ENCODE measurements at places on chromosomes 3 and 15.
A peak's percentile ranks its signal among the peaks of the same experiment; 100 is the strongest.

GRCh38 chr15:64686130-64686735, 89.2 kb downstream of the RBPMS2 start:
- DNase-seq = no peak

GRCh38 chr3:141401095-141401494, 32.8 kb downstream of the ZBTB38 start:
- DNase-seq = no peak

- DNase-seq = no peak
Observed at GRCh38 chr3:187955587-187955952, 198.4 kb upstream of the LPP start.

DNA sequence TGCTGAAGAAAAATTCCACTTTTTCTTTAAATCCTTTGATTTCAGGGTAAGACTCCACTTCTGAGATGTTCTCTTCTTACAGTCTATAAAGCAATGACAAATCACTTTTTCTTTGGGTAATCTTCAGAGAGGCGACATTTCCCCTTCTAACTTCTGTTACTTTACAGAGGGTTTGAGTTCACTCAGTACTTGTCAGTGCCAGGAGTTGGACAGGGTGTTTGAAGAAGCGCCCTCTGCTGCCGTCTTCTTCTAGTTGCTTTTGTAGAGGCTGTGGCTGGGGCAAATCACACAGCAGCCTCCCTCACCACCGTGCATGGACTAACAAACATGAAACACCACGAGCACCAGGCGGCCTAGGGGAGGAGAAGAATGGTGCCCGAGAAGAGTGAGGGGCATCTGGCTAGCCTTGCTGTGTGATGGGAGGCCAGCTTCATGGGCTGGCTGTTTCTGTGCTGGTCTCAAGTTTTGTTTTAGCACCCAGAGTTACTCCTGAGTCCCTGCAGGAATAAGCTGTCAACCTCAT, at the start of gene CD80:
CD80 (minus strand) TSS at position 174 of the 523 bp plus-strand sequence. CDS start 1,886 bp downstream, outside the sequence.
- peak; percentile 27 for DNase-seq

DNA sequence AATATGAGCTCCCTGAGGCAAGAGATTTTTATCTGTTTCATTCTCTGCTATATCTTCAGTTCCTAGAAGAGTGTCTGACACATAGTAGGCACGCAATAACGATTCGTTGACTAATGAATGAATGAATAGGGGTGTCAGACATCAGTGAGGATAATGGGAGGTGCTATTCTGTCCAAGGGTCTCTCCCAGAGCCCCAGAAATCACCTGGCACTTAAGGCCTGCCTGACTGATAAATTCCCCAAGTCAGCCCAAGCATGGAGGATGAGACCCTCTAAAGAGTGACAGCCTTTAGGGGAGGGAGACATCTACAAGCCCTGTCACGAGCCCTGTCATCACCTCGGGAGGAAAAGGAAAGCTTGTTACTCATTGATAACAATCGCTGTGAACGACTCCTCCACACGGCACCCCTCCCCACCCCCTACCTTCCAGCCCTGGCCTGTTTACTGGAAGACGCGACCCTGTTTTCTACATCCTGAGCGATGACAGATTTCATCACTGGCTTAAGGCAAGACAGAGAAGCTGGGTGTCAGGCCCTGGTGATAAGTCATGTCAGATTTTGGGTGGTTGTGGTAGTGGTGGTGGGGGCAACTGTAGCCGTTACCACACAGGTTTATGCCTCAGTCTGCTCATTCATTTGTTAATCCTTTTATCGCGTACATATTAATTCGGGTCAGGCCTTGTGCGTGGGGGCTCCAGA, 23.1 kb downstream of the BHLHE40 start:
- DNase-seq = no peak

DNA sequence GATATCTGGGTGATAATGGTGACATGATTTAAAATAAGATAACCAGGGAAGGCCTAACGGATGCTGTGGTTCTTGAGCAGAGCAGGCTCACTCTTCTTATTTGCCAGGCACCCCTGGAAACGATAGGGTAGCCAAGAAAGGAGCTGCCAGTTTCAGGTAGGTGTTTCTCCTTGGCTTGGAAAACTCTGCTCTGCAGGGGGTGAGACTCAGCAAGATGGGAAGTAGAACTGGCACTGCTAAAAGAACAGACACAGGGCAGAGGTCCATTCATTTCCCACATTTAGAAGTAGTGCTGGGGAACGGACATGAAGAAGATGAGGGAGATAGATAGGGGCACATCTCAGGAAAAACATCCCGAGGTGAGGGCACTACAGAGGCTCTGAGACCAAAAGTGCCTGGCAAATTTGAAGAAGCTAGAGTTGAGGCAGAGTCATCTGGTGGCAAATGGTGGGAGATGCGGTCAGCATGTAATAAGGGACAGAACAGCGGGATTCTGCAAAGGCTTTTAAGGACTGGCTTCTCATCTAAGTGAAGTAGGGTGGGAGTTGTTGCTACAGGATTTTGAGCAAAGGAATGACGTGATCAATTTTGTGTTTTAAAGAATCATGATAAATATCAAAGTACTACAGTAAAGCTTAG, 323.4 kb upstream of the PLSCR5 start:
- no peak for DNase-seq

- peak; percentile 42 for DNase-seq
Observed at GRCh38 chr3:158727206-158728060, 4.8 kb downstream of the RARRES1 start.

DNA sequence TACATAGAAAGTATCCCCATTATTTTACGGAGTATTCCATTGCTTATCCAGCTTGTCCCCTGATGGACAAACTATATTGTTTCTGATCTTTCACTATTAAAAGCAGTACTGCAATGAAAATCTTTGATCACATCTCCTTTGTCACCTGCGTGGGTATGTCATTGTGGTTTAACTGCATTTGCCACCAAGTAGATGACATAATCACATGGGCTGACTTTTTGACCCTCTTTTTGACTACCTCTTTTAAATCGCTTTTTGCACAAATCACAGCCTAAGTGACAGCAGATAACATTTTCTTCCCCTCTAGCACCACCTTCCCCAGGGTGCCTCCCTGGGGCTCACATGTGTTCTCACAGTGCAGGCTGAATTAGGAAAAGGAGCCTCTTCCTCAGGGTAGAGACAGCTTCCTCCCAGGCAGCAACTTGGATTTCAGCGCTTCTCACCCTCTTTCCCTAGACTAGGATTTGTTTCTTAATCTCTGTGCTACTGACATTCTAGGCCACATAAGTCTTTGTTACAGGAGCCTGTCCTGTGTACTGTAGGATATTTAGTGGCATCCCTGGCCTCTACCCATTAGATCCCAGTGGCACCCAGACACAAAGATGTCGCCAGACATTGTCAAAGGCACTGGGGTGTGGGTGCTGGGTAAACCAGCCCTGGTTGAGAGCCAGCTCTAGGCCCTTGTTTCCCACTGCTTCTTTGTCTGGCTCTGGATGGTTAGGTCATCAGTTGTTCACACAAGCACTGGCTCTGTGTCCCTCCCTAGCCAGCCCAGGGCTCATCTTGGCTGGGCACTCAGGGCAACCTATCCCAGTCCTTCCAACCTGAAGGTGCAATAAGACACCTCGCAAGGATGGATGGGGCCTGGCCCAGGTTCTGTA, 1.3 kb upstream of the RBP1 start:
- DNase-seq = no peak

DNA sequence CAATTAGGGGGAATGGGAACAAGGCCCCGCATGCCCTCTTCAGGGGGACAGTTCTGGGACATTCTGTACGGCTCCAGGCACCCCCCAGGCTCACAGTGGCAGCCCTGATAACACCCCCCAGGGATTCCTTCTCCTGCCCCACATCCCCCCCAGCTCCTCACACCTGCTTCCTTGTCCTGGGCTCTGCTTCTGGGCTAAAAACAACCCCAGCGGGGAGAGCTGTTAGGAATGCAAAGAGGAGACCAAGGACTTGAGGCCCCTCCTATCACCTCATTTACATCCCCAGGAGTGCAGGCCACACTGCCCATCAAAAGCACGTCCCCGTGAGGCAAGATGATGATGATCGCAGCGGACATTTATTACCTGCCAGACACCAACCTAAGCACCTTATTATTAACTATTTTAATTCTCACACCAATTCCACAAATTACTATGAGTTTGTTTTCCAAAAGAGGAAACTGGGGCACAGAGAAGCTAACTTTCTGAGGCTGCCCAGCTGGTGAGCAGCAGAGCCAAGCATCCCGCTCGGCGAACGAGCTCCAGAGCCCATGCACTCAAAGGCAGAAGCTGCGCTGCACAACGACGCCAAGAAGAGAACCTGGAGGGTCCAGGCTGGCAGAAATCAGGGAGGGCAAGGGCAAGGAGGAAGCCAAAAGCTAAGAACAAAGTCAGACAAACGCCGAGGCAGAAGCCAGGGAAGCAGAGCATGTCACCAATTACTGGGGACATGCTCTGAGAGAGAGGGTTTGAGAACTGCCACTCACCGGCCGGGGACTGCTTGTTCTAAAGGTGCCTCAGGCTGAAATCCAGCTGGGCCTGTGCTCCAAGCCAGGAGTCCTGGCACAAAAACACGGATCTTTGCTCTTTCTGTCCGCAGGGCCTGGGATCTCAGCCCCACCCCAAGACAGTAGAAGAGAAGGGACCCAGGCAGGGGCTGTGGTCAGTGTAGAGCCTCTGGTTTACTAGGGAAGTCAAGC, 76.2 kb upstream of the NSMCE3 start:
- no peak for DNase-seq

DNA sequence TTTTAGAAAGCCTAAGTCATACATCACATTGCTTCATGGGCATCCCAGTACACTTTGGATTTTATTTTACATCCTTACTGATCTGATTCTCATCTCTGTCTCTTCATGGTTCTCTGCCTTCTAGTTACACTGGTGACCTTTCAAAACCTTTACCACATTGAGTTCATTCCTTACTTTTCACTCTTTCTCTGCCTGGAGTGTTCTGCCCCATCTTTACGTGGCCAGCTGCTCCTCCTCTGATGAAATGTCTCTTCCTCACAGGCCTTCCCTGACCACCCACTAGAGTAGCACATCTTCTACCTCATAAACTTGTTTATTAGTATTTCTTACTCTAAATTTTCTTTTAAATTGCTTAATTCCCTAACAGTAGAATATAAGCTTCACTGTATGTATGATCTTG, 17.7 kb downstream of the CTNNB1 start:
- no peak for DNase-seq

GRCh38 chr3:171959532-171960089, 79.8 kb upstream of the FNDC3B start:
- DNase-seq = no peak

DNA sequence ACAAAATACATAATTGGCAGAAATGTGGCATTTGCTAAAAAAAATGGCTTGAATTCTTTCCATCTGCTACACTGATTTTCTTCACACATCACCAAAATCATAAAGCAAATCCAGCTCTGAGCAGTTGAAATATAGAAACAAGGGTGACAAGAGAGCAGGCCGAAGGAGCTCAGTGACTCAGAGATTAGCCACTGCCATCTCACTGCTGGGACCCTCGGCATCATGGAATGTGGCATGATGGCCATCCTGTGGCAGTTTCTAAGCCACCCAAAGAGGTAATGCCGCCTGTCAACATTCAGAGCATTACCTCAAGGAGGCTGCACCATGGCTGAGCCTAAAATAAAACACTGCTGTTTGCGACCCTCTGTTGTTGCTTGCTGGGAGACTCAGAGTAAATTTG, 80.5 kb upstream of the OSBPL11 start:
- DNase-seq = no peak

DNA sequence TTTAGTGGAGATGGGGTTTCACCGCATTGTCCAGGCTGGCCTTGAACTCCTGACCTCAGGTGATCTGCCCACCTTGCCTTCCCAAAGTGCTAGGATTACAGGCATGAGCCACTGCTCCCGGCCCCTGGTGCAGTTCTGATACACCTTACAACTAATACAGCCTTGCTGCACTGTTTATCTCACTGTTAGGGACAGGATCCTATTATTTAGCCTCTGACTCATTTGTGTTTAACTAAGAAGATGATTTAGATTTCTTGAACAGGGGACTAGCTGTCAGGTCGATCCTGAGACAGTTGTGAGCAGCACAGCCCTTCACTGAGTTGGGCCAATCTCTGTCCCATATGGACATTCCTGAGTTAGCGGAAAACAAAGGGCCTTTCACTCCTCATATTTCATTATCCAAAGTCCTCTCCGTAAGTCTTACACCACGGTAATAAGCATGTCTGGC, 19.2 kb downstream of the GYG1 start:
- no peak for DNase-seq

GRCh38 chr15:58457466-58457965, 25.7 kb downstream of the LIPC start:
- DNase-seq = no peak

DNA sequence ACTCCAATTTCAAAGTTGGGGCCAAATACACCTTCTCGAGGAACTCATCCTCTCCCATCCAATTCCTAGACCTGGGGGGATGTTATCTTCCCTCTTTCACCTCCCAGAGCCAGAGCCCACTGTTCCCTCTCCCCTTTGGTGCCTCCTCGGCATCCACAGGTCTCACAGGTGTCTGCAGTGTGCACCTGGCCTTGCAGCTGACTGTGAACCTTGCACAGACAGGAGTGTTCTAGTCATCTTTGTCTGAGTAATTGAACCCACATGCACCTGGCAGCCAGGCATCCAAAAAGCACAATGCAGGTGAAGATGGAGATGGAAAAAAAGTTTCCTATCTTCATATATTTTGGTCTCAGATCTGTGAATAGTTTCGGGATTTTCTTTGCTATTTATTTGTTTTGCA, 30.8 kb downstream of the PCOLCE2 start:
- no peak for DNase-seq

DNA sequence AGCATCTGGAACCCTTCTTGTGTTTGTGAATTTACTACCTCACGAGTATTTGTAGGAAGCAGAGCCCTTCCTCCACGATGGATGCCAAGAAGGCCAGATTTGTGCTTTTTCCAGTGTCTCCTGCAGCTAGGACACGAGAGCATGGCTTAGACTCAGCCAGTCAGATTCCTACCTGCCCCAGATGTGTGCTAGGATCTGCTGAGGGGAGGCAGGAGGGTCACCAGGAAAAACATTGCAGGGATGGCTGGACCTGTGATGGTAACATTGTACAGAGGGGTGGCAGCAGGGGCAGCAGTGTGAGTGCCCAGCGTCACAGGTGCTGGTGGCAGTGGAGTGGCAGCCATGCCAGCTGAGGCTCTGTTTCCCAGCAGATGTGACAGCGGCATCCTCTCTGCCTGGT, 285.3 kb downstream of the FAM43A start:
- DNase-seq = no peak

DNA sequence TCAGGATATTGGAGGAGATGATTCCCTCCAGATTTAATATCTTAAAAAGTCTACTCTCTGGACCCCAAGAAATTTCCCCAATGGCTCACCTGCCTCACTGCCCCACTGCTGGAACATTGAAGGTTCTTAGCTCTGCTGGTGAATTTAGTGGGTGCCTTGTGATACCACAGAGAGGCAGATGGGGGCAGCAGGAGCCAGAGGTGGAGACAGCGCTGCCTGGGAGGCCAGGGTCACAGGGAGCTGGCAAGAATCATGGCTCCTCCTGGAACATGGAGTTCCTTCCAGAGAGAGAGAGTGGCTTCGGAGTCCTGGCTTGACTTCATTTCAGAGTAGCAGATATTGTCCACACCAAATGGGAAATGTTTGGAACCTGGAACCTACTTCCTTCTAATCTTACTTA, 263.5 kb upstream of the CFAP20DC start:
- peak; percentile 6 for DNase-seq

DNA sequence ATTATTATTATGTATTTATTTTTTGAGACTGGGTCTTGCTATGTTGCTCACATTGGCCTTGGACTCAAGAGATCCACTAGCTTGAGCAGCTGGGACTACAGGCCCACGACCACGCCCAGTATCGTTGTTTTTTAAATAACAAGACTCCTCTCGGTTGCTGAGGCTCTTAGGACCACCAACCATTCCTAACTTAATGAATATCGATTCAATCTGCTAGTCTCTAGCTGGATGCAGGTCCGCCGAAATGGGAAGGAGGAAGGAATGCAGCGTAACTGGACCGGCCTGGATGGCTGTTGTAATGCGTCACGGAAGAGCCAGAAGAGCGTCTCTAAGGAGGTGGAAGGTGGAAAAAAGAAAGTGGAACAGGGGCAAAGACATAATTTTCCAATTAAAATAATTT, 1.7 kb downstream of the ANXA2 start:
- no peak for DNase-seq

Data from GM12892 (cell line).